ENCODE measurements at places on chromosomes 3 and 15.

GRCh38 chr3:184815046-184815930 lies 3.3 kb downstream of the VPS8 start:
- DNase-seq = peak; percentile 93

GRCh38 chr3:170563712-170564423 lies 22.0 kb downstream of the SLC7A14 start:
- peak; percentile 87 for DNase-seq

GRCh38 chr15:68830141-68830785 lies 9.6 kb upstream of the ANP32A start:
- DNase-seq = no peak

GRCh38 chr3:164537485-164537884 lies 540.8 kb downstream of the SI start:
- DNase-seq = no peak

DNA sequence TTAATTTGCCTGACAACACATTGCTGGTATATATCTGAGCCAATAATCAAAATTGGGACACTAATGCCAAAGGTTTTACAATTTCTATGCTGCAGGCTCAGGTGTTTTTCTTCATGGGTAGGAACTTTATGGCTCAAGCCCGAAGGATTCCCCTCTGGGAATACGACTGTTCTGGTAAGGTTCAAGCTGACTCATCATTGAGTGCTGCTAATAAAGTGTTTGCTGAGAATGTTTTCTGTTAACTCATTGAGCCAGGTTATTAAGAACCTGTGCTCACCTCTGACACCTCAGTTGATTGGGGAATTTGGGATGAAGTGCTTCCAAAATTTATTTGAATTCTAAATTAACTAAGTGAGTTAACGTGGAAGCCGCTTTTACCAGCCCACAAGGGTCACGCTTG lies 135.8 kb upstream of the CTDSPL start:
- no peak for DNase-seq

DNA sequence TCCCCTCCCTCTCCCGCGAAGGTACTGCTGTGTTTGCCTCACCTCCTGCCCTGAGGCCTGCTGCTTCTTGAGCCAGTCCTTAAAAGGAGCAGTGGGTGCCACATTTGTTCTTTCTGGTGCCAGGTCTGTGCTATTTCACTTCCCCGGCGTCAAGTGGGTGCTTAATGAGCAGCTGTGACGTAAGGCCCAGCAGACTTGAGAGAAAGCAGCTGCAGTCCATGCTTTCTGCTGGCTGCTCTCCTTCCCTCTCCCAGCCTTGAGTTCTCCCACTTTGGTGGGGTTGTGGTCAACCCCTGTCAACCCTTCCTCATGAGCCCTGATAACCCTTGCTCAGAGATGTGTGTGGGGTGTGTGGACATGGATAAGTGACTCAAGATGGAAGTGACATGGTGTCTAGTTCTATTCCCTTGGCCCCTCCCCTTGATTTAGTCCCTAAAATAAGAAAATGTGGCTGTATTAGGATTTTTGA lies 6.9 kb downstream of the INAFM2 start:
- DNase-seq = no peak

- peak; percentile 23 for DNase-seq
These were observed 128.0 kb downstream of the ATP8B4 start for GRCh38 chr15:49990835-49991545.

DNA sequence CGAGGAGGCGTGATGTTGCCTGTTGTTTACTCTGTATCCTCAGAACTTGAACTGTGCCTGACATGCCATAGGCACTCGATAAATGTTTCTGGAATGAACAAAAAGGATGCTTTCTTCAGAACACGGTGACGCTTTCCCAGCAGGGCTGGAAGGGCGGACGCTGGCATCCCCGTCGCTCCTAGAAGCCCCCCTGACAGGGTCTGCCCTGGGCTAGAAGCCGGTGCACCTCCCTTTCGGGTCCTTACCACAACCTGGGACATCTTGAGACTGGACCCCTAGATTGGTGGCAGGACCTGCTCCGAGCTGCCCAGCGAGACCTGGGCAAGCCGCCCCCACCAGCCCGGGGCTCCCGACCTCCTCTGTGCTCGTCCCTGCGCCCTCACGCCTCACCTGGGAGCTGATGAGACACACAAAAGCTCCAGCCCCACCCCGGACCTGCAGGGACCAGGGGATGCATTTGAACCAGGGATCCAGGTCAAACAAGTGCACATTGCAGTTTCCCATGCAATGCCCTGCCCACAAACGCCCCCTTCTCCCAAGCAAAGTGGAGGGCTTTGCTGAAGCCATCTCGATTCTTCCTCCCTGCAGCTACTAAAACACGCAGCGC lies 131.2 kb upstream of the MEF2A start:
- no peak for DNase-seq

- DNase-seq = peak; percentile 28
These were observed 507 bp downstream of the SLC12A6 start for GRCh38 chr15:34336991-34337556.

GRCh38 chr3:111621535-111621934 lies 26.4 kb upstream of the ZBED2 start:
- DNase-seq = peak; percentile 36

DNA sequence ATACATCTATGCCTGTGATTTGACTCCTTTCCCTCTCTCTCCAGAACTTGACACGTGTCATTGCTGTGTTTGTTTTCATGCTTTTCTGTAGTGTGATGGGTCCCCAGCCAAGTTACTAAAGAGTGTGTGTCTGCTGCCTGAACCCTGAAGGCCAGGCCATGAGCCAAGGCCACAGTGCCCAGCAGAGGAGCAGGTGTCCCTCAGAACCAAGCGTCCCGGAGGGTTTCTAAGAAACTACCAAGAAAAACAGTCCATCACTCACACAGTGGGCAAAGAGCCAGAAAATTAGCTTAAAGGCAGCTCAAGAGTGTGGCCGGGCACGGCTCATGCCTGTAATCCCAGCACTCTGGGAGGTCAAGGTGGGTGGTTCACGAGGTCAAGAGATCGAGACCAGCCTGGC lies 35.2 kb downstream of the FBXO45 start:
- DNase-seq = no peak

- no peak for DNase-seq
These were observed at the start of gene ACOX2 for GRCh38 chr3:58536501-58537411. Gene ACOX2 (minus strand): TSS chr3:58537190. CDS start chr3:58535106, 2,084 bp downstream.

- no peak for DNase-seq
These were observed 173.3 kb downstream of the PDZRN3 start for GRCh38 chr3:73451301-73451944.

DNA sequence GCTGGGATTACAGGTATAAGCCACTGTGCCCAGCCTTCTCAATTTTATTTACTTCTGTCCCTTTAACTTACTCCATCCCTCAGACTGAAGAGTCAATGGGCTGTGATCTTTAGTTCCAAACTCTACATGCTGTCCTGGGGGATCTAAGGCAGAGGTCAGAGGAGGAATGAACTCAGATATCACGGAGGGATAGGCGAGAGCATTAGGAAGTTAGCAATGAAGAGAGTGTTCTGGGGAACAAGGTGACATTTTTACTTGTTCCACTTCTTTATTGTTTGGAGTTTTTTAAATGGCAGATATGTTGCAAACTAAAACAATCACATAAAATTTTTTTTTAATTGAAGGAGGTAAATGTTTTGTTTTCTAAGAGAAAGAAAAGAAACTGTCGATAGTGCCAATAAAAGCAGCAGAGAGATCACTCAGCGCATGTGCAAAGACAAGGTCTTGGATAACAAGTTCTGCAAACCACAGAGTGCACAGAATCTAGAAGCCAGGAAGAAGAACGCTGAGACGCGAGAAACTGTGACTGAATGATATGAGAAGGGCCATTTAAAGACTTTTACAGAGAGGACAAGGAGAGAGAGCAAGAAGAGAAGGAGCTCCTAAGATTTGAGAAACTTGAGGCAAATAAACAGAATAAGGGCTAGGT lies 10.8 kb upstream of the CA12 start:
- DNase-seq = no peak

GRCh38 chr3:194224471-194225417 lies 88.8 kb downstream of the HES1 start:
- DNase-seq = no peak
